ENCODE measurements at places on chromosomes 12 and 14. TPM values are rescaled to one million over a fixed set of nuclear protein-coding genes. Genes with fewer than 3 reads are reported as not detected.

DNA sequence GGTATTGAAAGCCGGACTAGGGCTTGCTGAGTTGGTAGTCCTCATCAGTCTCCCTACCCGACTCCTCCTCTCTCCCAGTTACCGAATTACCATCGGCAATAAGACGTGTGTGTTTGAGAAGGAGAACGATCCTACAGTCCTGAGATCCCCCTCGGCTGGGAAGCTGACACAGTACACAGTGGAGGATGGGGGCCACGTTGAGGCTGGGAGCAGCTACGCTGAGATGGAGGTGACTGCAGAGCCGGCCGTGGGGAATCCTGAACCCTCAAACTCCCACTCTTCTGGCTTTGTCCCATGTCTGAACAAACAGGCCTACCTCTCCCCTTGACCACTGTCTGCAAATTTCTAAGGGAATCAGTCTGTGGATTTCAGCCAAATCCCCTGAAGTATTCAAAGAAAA lies 82.9 kb downstream of the ACACB start:
- DNase-seq = no peak

The FGF23 gene
- not detected for total RNA-seq

- DNase-seq = no peak
These were observed 17.8 kb upstream of the MLEC start for GRCh38 chr12:120668868-120669840.

The SLCO1B1 gene
- not detected for total RNA-seq

The FAIM2 gene
- 0.30 TPM for total RNA-seq

GRCh38 chr12:19085090-19085489 lies 44.4 kb upstream of the PLEKHA5 start:
- no peak for DNase-seq

DNA sequence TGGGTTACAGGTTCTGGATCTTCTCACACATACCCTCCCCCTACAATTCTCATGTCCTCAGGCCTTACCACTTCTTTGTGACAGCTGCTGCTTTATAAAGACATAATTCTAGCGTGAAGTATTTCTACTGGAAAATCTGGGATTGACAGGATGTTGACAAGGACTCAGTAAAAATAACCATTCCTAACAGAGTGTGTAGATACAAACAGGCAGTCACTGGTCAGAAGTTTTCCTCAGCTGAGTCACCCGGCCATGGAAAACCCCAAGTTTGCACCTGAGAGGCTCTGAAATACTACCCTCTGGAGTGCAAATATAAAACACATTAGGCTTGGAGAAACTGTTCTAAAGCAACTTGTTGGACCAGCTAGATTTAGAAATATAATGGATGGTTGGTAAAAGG lies 54.4 kb downstream of the SPPL3 start:
- DNase-seq = no peak

- no peak for DNase-seq
These were observed 9.9 kb downstream of the ISCU start for GRCh38 chr12:108572166-108572790.

DNA sequence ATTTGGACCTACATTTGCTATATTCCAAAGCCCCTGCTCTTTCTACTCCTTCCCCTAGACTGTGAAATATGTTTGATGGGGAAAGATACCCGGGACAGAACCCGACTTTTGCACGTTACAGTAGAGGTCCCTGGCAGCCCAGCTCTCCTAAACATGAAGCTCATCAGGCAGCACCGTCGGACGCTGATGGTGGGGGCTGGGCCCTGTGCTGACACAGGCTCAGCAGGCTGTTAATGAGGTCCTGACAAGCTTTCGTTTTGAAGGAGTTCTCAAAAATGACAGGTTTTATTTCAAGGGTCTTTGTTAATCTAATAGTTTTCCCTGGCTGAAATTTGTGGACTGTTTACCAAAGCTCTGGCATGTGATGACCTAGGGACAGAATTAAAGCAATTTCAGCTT lies 102.3 kb downstream of the SLC25A47 start:
- DNase-seq = no peak

DNA sequence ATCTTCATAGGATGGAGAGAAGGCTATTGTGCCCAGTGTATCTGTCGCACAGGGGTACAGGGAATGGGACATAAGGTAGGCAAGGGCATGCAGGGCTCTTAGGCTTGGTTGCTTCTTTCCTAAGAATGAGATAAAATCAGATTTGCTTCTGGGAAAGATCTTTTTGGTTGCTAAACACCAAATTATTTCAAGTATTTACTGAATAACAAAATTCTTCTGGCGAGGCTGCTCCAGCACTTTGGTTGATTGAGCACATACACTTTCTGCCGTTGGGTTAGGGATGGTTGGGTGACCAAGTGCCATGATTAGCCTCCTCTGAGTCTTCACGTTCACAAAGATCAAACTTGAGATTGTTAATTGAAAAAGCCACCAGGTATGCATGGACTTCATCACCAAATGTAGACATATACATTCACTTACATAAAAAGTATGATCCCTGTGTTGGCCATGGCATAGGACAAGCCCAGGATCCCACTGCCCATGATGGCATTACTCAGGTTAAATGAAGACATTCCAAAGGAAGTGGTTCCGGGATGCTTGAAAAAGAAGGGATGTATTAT lies 38.2 kb downstream of the SLC38A4 start:
- no peak for DNase-seq

- no peak for DNase-seq
These were observed 9.3 kb downstream of the ETV6 start for GRCh38 chr12:11658791-11659190.

DNA sequence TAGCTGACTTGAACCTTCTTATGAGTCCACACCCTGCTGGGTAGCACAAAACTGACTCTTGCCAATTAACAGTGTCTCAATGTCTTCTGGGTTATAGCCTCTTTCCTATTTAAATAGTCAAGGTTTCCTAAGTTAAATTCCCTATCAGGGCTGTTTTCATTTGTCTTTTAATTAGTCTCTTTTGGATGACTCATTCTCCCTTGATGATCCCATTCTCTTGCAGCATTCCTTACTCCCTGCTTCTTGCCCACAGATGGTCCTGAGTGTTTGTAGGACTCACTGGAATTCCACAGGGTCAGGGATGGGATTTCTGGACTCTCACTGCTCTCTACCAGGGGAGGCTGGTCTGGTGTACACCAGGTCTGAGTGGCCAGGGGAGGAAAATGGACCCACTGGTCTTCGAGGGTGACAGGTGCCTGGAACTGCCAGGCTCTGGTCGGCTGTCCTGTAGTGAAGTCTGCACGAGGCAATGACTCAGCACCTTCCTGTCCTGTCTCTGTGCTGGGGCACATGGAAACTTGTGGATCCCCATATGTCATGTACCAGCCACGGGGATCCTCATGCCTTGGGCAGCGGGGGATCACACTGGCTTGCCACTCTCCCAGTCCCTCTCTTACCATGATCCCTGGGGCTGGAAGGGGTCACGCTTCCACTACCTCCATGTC lies 236.5 kb upstream of the PELI2 start:
- DNase-seq = no peak

DNA sequence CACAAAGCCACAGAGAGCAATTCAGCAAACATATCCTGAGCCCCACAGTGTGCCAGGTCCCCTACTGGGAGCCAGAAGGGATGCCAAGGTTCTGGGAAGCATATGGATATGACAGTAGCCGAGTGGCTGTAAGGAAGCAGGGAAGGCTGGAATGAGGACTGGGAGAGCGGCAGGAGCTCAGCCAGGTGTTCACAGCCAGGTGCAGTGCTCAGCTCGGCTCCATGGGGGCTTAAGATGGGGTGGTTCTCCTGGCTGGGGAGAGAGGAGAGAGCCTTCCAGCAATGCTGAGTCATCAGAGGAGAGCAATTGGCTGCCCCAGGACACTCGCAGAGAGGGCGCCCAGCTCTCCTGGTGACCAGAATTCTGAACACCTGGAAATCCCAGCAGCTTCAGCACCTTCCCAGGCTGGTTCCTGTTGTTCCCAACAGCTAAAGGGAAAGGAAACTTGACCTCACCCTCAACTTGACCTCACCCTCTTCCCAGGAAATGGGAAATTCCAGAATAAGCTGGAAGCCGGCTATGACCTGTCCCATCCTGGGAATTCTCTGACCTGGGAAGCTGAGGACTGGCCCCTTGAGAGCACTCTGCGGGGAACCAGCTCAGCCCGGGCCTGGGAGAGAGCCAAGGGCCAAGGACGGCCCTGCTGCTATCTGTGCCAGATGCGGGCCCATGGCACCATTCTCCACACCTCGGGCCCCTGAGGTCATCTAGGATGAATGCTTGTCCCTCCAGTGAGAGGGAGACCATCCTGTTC lies 34.6 kb downstream of the SLC6A12 start:
- no peak for DNase-seq

- DNase-seq = no peak
These were observed 3.4 kb downstream of the CYP46A1 start for GRCh38 chr14:99687284-99688209.

DNA sequence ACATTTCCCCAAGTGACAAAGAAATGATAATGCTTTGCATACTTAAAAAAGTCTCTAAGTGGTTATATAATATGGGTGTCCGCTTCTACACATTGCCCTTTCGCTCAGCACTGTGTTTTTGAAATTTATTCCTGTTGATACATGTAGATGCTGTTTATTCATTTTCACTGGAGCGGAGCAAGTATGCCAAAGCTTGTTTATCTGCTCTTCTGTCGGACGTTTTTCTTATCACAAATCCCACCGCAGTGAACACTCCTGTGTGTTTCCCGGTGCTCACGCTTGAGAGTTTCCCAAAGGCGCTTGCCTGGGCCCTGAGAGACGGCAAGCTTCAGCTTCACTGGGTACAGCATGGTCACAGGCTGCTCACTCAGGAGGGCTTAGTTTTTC lies 50.2 kb downstream of the TPCN1 start:
- DNase-seq = no peak

GRCh38 chr12:52629281-52630007 lies 11.1 kb upstream of the KRT73 start:
- no peak for DNase-seq

- peak; percentile 47 for DNase-seq
These were observed 16.8 kb downstream of the ATP5MC2 start for GRCh38 chr12:53659011-53659551.

The OR4N5 gene
- total RNA-seq = not detected

DNA sequence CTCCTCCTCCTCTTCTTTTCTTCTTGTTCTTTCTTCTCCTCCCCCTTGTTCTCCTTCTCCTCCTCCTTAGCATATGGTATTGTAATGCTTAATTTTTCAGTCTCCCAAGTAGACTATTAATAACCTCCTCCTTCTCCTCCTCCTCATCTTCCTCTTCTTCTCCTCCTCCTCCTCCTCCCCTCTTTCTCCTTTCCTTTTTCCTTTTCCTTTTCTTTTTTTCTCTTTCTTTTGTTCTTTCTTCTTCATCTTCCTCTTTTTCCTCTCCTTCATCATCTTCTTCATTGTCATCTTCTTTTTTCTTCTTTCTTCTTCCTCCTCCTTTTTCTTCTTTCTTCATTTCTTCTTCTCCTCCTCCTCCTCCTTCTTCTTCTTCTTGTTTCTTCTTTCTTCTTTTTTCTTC lies 251.6 kb upstream of the ARHGAP5 start:
- no peak for DNase-seq

DNA sequence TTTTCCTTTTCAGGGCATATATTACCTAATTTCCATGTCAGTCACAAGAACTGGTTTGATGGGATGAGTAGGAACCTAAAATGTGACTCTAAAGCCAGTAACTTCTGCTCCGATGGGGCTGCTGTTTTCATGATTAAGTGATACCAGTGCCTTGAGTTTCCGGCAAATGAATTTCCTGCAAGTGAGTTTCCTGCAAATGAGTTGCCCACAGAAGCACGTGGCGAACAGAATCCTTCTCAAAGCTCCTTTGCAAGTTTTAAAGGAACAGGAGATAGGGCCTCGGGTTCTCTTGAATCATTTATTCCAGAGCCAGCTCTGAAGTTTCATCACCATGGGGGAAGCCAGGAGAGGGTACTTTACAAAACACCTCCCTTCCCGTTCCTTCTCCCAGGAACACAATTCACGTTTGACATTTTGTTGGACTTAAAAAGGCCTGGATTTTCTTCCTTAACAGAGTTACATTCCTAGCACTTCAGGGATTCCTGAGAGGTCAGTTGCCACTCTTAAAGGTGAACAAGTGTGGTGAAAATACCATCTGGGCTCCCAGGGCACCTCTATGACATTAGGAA lies 2.2 kb upstream of the PPTC7 start:
- DNase-seq = peak; percentile 72
